ENCODE measurements at places on chromosomes 7 and 10.

DNA sequence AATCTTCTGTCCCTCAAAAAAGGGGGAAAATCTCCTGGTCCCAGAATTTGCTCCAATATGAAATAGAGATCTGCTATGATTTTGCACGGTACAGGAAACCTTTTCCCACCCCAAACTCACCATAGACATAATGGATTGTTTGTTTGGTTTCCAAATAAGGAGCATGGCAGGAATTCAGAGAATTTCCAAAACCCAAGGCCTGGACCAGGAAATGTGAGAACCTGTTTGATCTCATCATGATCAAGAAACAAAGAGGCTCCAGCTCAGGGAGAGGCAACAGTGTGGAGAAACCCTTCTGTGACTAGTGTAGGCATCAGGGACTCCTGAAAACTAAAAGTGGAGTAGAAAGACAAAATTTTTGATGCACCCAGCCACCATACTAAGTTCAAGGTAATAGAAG, 1548.1 kb upstream of the LRRTM3 start:
- no peak for DNase-seq

DNA sequence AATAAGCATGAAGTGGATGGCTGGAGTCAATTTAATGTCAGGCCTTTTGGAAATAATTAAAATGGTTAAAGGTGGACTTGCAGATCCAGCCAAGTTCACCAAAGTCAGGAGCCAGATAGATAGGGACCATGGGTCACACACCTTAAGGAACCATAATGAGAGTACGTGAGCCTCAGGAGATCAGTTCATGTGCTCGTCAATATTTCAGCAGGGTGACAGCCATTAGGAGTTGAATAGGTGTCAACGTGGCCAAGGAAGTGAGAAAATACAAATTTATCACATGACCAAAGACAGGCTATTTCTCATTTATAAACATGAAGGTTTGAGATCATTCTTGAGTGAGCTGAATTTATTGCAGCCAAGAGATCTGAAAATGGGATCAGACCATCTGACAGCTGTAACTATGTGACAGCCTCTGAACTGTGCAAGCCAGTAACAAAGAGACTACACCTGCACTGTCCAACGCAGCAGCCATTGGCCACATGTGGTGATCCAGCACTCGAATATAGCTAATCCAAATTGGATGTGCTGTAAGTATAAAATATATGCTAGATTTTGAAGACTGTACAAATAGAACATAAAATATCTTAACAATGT, 249.7 kb upstream of the PTN start:
- DNase-seq, result no peak

DNA sequence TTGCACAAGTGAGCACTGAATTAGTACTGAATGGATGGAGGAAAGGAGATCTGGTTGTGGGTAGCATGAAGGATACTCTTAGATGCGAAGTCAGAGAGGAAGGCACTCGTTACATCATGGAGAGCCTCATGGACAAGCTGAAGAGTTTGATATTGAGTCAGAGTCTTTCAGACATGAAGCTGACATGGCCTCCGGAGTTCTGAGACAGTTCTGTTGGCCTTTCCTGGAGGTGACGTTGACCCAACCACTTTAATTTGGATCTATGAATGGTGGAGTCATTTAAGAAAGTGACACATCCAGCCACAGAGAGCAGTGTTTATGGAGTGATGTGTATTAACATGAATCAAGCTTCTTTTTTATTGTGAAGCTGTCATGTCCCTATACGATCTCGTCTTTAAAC, 286.3 kb upstream of the CDC14C start:
- no peak for DNase-seq

- no peak for DNase-seq
Observed at GRCh38 chr10:78905015-78905956, 163.5 kb upstream of the ZMIZ1 start.

DNA sequence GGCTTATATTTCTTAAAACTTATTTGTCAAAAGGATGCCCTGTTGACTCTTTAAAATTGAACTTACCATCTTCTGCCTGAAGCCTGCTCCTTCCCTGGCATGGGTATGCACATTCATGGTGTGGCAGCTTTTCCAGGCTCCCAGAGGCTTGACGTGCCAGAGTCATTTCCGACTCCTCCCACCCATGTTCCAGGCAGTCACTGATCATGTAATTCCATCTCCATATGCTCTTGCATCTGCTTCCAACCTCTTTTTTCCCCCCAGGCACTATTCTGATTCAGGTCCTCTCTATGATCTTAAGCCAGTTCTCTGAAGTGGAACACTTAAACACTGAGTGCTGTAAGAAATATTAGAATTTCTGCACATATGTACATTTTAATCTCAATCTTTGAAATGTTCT, 82.2 kb downstream of the CFAP58 start:
- no peak for DNase-seq

DNA sequence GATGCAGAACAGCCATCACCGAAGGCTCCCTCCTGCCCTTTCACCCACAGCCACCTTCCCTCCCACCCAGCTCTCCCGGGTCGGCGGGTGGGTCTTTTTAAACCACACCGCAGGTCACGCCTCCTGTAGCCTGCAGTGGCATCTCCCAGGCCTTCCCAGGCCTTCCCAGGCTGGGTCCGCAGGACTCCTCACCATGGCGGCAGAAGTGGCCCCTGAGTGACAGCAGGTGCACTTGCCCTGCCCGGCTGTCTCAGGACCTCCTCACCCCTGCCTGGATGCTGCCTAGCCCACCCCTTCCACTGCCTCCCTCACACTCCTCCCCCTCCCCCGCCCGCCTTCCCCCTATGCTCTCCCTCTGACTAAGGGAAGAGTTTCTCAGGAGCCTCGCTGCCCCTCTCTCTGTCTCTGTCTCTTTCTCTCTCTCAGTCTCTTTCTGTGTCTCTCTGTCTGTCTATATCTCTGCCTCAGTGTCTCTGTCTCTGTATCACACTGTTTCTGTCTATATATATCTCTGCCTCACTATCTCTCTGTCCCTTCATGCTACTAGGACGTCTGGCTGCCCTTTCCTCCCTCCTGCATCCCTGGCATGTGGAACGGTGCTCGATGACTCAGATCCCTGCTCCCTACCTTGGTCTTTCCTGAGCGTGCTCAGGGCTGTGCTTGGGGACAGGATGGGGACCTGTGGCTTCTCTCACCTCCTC, 57.5 kb downstream of the GLRX3 start:
- no peak for DNase-seq

DNA sequence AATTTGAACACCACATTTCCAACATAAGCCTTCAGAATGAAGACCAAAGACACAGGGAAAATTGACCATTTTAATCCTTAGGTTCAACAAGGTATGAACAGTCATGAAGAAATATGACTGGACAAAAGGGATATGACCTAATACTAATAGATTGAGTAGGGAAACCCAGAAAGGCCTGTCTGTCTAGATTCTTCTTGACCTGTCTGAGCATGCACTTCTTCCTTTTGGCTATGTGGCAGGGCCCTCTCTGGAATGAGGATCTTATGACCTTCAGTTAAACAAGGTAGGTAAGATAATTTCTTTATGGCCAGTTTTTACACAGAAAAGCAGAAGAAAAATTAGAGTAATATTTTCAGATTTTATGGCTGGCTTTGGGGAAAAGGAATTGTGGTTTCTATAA, 3.0 kb upstream of the PHYHIPL start:
- no peak for DNase-seq

DNA sequence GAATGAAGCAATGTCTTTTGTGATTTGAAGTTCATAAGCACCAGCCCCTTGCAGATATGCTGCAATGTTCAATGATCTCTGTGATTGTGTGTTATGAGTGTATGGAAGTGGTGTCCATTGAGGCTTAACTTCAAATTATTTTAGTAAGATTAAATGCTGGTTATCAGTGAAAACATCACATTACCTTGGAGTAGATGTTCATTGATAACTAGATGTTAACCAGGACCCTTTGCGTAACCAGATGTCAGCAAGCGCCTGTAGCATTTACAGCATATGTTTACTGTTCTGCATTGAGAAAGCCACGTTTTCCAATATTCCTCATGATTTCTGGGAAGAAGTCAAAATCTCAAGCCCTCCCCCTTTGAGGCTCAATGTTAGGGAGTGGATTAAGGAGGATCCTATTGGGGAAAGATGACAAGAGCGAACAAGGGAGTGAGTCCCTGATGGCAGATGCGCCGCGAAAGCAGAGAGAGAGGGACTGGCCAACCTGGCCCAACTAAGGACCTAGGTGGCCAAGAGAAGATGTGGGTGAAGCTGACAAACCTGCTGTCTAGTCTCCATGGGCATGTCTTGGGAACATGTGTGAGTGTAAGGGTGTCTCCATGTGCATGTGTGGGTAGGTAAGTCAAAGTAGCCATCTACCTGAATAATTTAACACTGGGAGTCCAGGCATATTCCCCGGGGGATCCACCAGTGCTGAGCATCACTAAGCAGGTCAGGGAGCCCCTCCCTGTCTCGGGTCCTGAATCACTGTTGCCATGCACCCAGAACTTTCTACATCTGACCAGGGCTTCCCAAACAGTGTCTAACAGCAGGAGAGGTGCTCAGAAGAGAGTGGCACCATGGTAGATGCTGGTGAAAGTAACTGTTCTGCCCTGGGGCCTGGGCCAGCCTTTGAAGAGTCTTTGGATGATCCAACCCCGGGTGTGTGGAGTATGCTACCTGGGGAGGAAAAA, 141.6 kb upstream of the GDF10 start:
- no peak for DNase-seq

- DNase-seq, result no peak
Observed at GRCh38 chr7:47504551-47505311, 77.2 kb downstream of the TNS3 start.

GRCh38 chr7:144908324-144908723, 72.5 kb upstream of the TPK1 start:
- no peak for DNase-seq

GRCh38 chr7:8035647-8036518, 67.3 kb downstream of the GLCCI1 start:
- DNase-seq, result peak; percentile 37

DNA sequence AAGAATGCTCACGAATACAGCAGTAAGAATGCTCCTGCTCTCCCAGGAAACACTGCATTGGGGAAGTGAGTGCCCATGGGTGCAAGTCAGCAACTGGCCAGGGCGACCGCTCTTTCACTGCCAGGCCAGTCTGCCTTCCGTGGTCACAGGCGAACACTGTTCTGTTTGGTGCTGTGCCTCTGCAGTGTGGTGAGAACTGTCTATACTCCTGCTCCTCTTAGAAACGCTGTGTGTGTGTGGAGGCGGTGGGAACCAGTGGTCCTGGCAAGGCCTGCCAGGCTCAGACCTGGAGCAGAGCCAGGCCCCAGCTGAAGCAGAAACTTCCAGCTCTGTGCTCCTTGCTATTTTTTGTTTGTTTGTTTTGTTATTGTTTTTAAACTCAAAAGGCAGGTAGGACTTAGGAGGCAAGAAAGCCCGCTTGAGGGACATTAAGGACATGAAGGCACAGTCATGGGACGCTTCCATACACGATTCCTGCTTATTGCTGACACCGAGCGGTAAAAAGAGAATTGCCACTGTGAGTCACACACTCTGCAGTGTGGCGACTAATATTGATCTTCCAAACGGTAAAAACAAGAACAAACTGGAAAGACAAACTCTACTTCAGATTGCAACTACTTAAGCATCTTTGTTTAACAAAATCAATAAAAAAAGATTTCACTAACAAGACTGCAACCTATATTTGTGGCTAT, 430.8 kb downstream of the DNAJB6 start:
- no peak for DNase-seq

- DNase-seq, result no peak
Observed at GRCh38 chr10:15897287-15897686, 37.0 kb upstream of the MINDY3 start.

DNA sequence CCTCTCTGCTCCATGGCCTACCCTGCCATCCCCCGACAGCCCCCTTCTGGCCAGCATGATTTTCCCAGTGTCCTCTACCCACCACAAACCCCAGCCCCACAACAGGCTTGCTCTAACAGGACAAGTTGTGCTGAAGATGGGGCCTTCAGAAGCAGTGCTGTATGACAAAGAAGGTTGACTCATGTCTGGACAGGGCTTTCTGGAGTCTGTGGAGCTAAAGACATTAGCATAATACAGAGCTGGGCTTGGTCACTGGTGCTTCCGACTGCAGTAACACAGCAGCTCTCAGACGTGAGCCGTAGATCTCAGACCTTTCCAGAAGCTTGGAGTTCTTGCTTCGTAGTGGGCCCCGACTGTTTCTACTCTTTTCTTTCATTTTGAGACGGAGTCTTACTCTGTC, 100.5 kb downstream of the GTF2IRD1 start:
- DNase-seq, result no peak

- peak; percentile 42 for DNase-seq
Observed at GRCh38 chr10:100894033-100894432, 18.7 kb upstream of the SLF2 start.

GRCh38 chr10:114340816-114341215, 63.5 kb downstream of the AFAP1L2 start:
- DNase-seq, result no peak

DNA sequence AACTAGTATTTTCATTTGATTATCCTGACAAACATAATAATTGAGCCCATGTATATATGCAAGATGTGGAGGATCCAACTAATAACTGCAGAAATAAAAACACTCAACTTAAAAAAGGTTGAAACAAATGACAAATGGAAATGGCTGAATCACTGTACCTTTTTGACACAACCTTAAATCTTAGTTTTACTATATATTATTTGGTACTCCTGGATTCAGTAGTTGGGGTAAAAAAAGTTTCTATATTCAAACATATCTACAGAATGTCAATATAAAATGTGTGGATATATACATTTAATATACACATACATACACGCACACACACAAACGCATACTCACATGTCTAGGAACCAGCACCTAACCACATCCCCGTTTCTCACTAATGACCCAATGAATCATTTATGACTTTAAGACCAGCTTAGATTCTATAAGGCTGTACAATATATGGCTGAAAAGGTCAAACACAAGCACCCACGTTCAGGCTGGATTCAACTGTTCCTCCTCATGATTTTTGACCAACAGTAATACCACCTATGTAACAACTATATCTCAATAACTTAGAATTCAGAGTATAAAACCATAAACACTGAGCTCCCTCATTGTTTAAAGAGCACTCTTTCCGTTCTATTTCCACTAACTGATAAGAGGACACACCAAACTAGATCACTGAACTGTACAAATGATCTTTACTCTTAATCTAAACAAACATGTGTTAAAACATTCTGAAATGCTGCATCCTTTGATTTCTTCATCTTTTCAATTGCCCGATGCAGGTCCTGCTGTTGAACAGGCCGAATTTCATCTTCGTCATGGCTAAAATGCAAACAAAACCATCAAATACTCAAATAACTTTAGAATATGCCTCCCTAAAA, 63.8 kb downstream of the ATAD1 start:
- no peak for DNase-seq

GRCh38 chr10:10591715-10592341, 425.8 kb upstream of the CELF2 start:
- no peak for DNase-seq

DNA sequence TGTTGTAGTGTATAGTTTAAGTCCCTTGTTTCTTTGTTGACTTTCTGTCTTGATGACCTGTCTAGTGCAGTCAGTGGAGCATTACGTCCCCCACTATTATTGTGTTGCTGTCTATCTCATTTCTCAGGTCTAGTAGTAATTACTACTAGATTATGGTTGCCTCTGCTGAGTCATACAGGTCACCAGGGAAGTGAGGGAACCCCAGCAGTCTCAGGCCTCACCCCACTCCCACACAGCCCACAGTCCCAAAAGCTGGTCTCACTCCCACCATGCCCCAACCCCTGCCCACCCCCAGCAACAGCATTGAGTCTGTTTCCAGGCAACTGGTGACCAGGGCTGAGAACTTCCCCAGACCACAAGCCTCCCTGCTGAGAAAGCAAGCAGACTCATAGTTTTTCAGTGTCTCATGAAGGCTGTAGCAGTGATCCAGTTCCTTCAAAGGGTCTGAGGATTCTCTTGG, 88.0 kb downstream of the PLXDC2 start:
- DNase-seq, result no peak

- no peak for DNase-seq
Observed at GRCh38 chr10:396535-397220, 261.4 kb downstream of the ZMYND11 start.

GRCh38 chr7:53800746-53801145, 741.4 kb upstream of the VSTM2A start:
- no peak for DNase-seq
